Retinal pigment epithelial cell (primary cell): ENCODE measurements at places on chromosomes 5 and 9.

DNA sequence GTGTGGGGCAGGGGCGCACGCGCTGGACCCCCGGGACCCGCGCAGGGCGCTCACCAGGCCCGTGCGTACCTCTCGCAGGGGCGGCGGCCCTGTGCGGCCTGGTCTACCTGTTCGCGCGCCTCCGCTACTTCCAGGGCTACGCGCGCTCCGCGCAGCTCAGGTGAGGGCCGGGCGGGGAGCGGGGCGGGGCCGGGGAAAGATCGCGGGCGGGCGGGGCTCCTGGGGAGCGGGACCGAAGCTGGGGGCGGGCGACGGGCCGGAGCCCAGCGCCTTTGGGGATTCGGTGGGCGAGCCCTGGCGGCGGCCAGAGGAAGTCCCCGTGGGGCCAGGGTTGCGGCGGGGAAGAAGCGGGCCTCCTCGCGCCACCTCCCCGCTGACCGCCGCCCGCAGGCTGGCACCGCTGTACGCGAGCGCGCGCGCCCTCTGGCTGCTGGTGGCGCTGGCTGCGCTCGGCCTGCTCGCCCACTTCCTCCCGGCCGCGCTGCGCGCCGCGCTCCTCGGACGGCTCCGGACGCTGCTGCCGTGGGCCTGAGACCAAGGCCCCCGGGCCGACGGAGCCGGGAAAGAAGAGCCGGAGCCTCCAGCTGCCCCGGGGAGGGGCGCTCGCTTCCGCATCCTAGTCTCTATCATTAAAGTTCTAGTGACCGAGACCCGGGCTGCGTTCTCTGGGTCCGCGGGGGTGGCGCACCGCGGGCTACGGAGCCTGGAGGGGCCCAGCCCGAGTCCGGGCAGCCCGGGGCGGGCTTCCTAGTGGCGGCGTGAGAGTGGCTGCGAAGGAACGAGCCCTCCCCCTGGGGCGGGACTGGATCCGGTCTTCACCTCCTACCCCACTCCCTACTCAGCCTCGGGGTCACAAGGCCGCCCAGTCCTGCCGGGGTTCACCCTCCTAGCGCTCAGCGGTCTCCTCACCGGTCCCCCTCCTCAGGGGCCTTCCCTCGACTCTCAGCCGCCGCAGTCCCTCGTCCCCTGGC lies 2.4 kb downstream of the LTC4S start:
- DNase-seq, result no peak

- no peak for DNase-seq
Observed at GRCh38 chr9:79210541-79211243, 361.1 kb upstream of the TLE4 start.

GRCh38 chr5:178083922-178084321 lies 29.4 kb upstream of the N4BP3 start:
- DNase-seq, result no peak

- no peak for DNase-seq
Observed at GRCh38 chr5:65854925-65855324, 71.5 kb upstream of the ERBIN start.

- DNase-seq, result no peak
Observed at GRCh38 chr5:7881816-7882215, 12.9 kb downstream of the MTRR start.
